Fibroblast of lung (primary cell): ENCODE measurements at places on chromosomes 1 and 21.
A peak's percentile ranks its signal among the peaks of the same experiment; 100 is the strongest.

GRCh38 chr1:160224606-160225005, 19.4 kb downstream of the PEA15 start:
- DNase-seq: no peak

DNA sequence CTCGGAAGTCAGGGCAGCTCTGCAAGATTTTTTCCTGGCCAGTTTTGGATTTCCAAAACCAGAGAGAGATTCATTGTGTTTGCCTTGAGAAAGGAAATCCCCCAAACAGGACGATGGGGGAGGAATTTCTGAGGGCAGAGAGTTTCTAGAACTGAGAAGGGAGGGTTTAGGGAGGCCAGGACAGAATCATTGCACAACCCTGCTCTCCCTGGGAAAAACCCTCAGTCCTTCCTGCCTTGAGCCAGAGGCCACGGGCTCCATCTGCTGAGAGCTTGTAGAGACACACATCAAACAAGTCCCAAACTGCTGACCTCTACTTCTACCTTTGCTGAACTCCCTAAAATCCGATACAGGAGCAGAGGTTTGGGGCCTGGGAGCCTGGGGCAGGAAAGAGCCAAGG, 99.7 kb downstream of the NMNAT2 start:
- DNase-seq: peak; percentile 79

DNA sequence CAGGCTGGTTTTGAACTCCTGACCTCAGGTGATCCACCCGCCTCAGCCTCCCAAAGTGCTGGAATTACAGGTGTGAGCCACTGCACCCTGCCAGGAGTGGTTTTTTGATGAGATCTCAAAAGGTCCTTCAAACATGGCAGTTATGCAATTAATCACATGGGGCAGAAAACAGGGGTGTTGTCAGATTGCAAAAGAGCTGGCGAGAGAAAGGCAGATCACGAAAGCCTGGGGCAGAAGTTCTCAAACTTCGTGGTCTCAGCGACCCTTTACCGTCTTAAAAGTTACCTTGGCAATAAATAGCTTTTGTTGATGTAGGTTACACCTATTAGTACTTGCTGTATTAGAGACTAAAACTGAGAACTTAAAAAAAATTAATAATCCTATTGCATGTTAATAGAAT, 16.1 kb downstream of the CNR2 start:
- no peak for DNase-seq

GRCh38 chr1:218351391-218352074, 6.4 kb downstream of the TGFB2 start:
- peak; percentile 86 for DNase-seq

DNA sequence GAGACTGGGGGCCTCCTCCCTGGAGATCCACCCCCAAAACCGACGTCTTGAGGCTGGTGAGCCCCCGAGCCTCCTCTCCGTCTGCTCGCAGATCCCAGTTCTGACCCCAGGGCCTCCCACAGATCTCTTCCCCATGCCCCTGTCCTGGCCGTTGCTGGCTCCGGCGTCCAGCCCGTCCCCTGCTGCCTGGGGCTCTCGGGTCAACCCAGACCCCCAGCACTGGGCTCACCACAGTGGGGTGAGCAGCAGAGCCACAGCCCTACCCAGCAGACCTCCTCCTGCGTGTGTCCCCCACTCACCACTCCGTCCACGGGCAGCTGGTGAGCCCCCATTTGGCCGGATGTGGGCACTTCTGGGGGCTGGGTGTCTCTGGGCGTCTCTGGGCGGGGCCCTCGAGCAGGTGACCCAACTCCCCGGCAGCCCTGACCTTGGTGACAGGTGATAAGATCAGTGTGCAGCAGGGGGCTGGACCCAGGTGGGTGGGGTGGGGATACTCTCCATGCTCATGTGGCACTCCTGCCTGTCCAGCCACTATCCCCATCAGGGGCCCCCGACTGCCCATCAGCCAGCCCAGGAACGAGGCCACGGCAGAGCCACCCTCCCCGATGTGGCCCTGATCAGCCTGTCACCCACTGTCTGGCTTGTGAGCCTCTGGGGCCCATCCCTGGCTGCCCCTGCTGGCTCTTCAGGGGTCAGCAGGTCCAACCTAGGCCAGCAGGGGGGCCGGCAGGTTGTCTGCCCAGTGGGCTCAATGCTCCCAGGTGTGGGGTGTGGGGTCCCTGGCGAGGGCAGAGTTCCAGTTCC, 709 bp downstream of the TNFRSF14 start:
- DNase-seq: no peak

GRCh38 chr1:66433611-66434010, 100.3 kb upstream of the SGIP1 start:
- DNase-seq: no peak

DNA sequence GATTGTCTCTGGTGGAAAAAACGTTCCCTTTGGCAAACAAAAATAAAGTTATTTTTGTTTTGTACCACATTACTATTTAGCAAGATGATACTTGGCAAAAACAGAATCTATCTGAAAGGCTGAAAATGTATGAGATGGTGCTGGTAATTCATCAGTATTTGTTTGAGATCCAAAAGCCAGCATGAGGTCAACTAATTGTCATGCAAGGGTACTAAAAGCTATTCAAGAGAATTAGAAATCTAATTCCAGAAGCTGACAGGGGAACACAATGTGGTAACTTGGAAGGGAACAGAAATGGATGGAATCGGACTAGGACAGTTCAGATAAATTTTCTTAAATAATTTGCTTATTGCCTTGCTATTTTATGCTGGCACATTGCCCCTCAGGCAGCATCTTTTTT, 263.8 kb downstream of the KCNT2 start:
- DNase-seq: no peak

DNA sequence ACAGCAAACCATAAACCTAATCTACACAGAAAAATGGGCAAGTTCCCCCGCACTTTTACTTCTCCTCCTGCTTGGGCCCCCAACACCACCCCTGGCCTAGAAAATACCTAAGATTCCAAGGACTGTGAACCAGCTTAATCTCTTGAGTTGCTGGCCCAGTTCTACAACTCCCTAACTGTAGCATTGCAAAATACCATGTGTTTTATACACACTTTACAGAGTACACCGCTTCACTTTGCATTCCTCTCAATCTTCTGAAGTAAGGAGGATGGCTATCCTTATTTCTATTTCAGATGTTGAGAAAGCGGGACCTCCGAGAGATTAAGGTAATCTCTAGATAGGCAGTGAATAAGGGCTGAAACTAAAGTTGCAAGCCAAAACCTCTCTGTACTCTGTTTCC, 408.3 kb upstream of the NR5A2 start:
- DNase-seq: no peak

GRCh38 chr1:25184001-25184762, 48.1 kb downstream of the SYF2 start:
- DNase-seq: no peak

GRCh38 chr1:245898581-245898980, 608.5 kb downstream of the SMYD3 start:
- DNase-seq: peak; percentile 14

DNA sequence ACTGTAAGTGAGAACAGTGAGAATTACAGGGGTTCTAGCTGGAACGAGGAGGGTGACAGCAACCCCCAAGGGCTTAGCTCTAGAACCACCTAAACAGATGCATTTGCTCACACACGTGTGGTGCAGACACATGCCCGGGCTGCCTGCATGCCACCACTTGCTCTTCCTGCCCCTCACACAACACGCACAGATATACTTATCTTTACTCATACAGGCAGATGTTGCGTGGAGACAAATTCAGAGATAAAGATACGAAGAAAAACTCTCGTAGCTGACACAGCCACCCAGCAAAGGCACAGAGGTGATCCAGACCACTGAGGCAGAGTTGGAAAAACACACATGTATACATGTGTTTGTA, 13.5 kb downstream of the VANGL1 start:
- DNase-seq: no peak

GRCh38 chr1:212485913-212486618, 53.3 kb downstream of the NENF start:
- peak; percentile 89 for DNase-seq

DNA sequence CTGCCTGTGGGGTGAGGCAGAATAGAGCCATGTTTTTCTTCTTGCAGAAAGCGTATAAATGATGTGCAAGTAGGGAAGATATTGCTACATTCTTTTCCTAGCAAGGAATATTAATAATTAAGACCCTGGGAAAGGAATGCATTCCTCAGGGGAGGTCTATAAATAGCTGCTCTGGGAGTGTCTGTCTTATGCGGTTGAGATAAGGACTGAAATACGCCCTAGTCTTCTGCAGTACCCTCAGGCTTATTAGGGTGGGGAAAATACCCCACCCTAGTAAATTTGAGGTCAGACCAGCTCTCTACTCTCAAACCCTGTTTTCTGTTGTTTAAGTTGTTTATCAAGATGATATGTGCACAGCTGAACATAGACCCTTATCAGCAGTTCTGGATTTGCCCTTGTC, 155.9 kb upstream of the HMCN1 start:
- no peak for DNase-seq
